ENCODE measurements at places on chromosomes 6 and 20. TPM values are rescaled to one million over a fixed set of nuclear protein-coding genes. Genes with fewer than 3 reads are reported as not detected.

DNA sequence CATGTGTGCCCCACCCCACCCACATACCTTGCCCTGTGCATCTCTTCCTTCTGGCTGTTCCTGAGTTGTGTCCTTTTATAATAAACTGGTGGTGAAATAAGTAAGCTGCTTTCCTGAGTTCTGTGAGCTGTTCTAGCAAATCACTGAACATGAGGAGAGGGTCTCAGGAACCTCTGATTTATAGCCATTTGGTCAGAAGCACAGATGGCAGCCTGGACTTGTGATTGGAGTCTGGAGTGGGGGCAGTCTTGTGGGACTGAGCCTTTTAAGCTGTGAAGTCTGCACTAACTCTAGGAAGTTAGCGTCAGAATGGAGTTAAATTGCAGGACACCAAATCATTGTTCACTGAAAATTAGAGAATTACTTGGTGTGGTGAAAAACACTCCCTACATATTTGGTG is 245.4 kb downstream of the LRFN2 start:
- DNase-seq, result no peak

PCSK2 gene
- 1.3 TPM for total RNA-seq

GRCh38 chr20:57332105-57333089 is 2.8 kb downstream of the SPO11 start:
- DNase-seq, result no peak

DNA sequence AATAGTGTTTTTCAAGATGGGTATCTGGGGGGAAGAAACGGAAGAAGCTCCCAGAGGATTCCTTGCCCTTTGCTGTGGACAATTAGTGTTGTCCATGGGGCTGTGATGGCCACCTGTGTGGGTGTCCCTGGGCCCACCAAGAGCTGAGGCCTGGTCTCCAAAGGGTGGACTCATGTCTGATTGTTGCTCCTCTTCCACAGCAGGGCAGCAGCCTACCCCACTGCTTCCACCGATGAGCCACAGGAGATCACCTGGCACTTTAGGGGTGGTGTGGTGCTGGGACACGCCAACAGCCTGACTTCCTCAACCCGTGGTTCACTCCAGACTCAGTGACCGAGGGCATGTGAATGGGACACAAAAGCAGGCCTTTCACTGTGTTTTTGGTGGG is 25.1 kb downstream of the PRPH2 start:
- DNase-seq, result no peak

- no peak for DNase-seq
Observed at GRCh38 chr6:160172704-160173103, 51.1 kb downstream of the SLC22A1 start.

GRCh38 chr6:116170358-116171057 is 44.6 kb upstream of the COL10A1 start:
- DNase-seq, result no peak

GRCh38 chr20:44455126-44455525 is 20.5 kb upstream of the TTPAL start:
- DNase-seq, result no peak

SASH1 gene
- 36.8 TPM for total RNA-seq

CFAP61 gene
- total RNA-seq, result 27.4 TPM

DNA sequence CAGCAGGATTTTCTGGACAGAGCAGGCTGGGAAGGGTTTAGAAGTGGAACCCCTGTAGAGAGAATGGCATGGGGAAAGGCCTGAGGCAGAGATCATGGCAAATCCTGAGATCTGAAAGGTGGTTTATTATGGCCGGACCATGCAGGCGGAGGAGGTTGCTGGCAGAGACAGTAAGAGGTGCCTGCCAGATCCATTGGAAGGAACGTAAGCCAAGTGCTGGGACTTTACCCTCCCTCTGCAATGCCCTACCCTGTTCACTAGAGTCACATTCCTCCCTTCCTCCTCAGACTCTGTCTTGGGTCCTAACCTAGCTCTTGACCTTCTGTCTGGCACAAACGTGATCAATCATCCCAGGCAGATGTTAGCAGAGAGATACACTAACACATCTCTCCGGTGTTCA is 66.4 kb upstream of the SLC22A23 start:
- no peak for DNase-seq

CENPW gene
- total RNA-seq, result 0.65 TPM

- DNase-seq, result no peak
Observed at GRCh38 chr6:26235302-26235670, 129.7 kb upstream of the BTN3A2 start.
